ENCODE measurements at places on chromosomes 4 and X.
A peak's percentile ranks its signal among the peaks of the same experiment; 100 is the strongest.

DNA sequence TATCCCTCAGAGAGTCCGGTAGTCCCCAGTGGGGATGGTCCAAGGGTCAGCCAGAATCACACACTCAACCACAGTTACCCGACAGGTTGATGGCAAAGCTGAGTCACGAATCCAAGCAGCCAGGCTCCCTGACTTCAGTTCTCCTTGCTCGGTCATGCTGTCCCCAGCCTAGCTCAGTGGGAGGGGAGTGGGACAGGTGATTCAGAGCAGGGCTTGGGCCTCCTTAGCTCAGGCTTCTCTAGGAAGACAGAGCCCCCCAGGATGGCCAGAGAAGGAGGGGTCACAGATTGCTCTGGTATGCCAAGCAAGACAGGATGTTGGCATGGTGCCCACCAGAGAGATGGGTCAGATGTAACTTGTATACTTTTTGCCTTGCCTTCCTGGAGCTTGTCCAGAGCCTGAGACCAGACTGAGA lies 66.5 kb downstream of the EFNB1 start:
- DNase-seq: no peak

- DNase-seq: no peak
These were observed 8.8 kb downstream of the FSTL5 start for GRCh38 chr4:162154862-162155540.

- DNase-seq: no peak
These were observed 652.8 kb upstream of the FAM241A start for GRCh38 chr4:111492496-111492895.

- no peak for DNase-seq
These were observed 42.6 kb downstream of the GASK1B start for GRCh38 chr4:158130204-158130603.

- no peak for DNase-seq
These were observed 631.9 kb upstream of the INTU start for GRCh38 chr4:127000846-127001245.

- DNase-seq: no peak
These were observed 233.3 kb upstream of the EDNRA start for GRCh38 chr4:147247579-147247978.

GRCh38 chr4:74931376-74931775 lies 1.5 kb upstream of the PARM1 start:
- DNase-seq: no peak

GRCh38 chrX:15292861-15293260 lies 22.6 kb downstream of the ASB11 start:
- no peak for DNase-seq

- no peak for DNase-seq
These were observed 480.4 kb downstream of the ACTRT1 start for GRCh38 chrX:127571834-127572233.

GRCh38 chr4:41549478-41549877 lies 11.5 kb downstream of the LIMCH1 start:
- DNase-seq: no peak

GRCh38 chr4:8419222-8420041 lies 21.1 kb downstream of the ACOX3 start:
- DNase-seq: no peak

GRCh38 chr4:10096201-10096977 lies 20.2 kb downstream of the WDR1 start:
- peak; percentile 68 for DNase-seq

- DNase-seq: no peak
These were observed 46.7 kb downstream of the GPRASP3 start for GRCh38 chrX:102767287-102767686.

- DNase-seq: no peak
These were observed 24.5 kb downstream of the DDIT4L start for GRCh38 chr4:100165809-100166208.

GRCh38 chr4:148415500-148415899 lies 26.7 kb downstream of the NR3C2 start:
- no peak for DNase-seq

GRCh38 chr4:126544276-126544675 lies 1088.5 kb upstream of the INTU start:
- DNase-seq: no peak

Measured in activated CD8-positive, alpha-beta memory T cell treated with anti-CD3 and anti-CD28 coated beads for 1 hour (primary cell).